Erythroblast (primary cell): ENCODE measurements at places on chromosomes 4 and X.

- no peak for DNase-seq
Measured at GRCh38 chrX:1465286-1466231, 12.8 kb upstream of the ASMTL start.

- no peak for DNase-seq
Measured at GRCh38 chr4:15130441-15130840, 128.2 kb downstream of the CPEB2 start.

DNA sequence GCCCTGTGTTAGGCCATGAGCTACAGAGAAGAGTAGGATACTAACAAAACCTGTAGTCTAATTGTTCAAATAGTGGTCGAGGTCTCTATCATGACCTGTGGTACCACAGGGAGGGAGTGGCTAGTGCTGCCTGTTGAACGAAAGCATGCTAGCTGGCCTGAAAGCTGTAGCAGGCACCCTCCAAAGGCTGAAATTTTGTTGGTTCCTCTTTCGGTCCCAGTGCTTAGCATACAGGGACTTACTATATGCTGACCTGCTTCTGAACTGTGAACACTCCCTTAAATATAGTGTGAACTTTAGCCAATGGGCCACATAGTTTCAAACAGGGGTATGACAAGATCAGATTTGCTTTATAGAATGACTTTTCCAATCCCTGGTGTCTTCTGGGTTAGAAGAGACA is 113.4 kb downstream of the PJA1 start:
- no peak for DNase-seq

DNA sequence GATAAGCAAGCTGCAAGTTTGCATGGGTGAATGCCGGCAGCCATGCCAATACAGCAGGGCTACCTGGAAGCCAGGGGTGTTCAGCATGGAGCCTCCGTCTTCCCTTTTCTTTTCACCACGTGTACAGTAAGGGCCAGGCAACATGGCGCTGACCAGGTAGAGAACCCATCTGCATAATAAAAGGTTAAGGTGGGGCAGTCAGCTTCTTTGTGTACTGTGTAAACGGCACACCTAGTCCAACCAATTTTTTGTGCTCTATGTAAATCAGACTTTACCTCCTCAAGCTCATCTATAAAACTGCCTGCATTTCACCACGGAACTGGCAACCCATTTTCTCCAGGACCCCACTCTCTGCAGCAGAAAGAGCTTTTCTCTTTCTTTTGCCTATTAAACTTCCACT is 286.8 kb upstream of the VCX3A start:
- DNase-seq: no peak

DNA sequence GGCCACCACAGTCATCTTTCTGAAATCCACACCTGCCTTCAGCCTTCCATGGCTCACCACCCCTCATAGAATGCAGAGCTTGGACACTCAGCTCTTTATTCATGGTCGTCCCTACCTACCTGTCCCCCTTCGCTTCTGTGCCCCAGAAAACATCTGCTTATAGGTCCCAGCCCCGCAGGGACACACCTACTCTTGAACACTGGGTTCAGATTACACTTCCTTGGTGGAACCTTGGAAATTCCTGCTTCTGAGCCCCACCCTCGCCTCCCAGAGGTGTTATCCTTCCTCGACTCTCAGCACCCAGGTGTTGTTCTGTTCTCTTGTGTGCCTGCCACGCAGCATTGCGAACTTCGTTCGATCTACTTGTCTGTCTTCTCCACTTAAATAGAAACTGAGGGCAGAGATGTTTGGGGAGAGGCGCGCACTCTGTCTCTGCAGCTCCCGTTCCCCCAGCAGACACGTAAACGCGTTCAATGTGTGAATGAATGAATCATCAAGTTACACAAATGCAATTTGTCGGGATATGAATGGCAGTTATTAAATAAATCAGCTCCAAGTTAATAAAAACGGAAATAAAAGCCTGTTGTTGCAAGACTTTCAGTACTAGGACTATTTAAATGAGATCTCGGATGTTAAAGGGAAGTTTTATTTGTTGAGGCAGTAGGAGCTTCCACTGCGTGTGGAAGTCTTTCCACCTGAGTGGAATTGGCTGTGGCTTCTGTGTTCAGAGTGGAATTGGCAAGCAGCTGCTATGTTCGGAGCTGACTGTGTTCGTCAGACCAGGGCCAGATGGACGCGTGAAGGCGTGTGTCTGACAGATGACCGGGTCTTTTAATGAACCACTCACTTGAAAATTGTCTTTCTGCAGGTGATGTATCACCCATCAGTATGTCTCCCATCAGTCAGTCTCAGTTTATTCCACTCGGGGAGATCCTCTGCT is 95.6 kb downstream of the STOX2 start:
- no peak for DNase-seq

GRCh38 chr4:23999714-24000469 is 110.0 kb upstream of the PPARGC1A start:
- no peak for DNase-seq

DNA sequence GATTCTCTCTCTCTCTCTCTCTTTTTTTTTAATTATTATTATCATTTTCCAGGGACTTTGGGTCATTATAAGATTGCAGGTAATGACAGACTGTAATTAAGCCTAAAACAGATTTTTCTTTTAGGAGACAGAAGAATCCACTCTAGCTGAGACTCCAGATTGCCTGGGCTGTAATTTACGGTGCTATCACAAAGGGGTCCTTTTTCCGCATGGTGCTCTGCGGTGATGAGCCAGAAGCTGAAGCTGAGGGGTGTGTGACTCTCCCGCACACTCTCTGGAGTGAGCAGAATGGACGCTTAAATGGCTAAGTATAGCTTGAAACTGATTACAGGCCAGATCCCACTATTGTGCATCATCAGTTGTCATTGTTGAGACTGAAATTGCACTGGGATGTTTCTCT is 50.0 kb downstream of the LGI2 start:
- no peak for DNase-seq

DNA sequence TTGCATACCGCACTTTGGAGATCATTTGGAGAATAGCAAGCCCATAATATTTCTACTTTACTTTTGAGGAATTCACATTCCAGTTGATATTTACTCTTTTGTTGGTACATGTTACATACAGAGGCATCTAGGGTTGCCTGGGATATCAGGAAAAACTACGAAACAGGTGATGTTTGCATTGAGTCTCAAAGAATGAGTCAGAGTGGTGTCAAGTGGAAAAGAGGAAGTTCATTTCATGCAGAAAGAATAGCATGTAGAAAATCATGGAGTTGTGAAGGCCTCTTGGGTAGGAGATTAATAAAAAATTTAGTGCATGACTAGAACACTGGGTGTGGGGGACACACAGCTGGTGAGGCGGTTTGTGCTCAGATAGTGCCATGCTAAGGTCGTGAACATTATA is 33.5 kb upstream of the ELOVL6 start:
- no peak for DNase-seq

DNA sequence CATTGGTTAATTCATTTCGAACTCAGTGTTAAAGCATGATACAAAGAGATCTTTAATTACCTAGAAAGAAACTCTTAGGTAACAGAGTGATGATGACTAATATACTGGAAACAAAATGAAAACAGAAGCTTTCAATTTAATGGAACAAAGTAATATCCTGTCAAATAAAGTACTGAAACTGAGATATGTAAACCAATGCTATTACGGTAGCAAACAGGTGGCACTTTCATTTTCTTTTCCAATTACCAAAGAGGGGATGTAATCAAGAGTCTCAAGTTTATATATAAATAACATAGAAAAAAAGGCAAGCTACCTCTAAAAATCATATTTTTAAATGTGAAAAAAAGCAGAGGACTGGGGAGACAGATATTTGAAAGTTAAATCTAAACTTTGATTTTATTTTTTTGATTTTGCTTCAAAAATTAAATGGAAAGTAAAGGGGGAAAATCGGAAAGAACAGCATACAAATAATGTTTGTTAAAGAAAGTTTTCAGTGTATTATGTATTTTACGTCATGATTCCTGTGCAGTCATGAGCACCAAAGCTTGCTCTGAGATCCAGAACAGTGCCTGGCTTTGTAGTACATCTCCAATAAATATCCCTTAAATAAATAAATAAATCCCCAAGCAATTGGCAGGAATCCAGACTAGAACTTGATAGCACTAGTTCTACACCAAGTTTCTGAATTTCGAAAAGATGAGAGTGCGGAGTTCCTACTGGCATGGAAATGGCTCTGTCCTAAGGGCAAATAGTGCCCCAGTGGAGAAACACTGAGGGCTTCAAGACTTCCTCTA is 25.0 kb upstream of the RAPGEF2 start:
- DNase-seq: peak; percentile 37

DNA sequence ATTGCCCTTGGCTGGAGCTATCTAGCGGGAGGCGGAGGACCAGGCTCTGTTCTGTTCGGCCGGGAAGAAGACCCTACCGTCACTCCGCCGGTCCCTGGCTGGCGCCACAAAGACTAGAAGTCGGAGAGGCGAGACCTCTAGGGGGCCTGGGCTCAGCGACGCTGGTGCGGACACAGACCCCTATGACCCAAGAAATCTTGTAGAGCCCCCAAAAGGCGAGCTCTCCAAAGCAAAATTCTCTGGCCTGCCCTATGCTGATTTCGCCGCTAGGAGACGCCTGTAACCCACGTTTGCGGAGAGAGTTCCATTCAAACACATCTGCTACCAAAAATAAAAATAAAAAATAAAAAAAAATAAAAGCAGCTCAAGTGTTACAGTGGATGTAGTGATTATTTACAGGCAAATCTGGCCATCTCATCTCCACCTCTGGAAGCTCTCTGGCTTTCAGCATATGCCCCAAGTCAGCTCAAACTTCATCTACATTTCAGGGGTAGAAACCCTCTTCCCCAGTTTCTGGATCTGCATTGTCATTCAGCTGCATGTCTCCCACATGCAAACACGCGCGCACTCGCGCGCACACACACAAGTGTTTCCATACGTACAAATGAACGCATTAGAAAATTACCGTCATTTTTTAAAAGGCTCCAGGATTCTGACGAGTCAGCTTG is 2.4 kb upstream of the PCDH10 start:
- peak; percentile 24 for DNase-seq

DNA sequence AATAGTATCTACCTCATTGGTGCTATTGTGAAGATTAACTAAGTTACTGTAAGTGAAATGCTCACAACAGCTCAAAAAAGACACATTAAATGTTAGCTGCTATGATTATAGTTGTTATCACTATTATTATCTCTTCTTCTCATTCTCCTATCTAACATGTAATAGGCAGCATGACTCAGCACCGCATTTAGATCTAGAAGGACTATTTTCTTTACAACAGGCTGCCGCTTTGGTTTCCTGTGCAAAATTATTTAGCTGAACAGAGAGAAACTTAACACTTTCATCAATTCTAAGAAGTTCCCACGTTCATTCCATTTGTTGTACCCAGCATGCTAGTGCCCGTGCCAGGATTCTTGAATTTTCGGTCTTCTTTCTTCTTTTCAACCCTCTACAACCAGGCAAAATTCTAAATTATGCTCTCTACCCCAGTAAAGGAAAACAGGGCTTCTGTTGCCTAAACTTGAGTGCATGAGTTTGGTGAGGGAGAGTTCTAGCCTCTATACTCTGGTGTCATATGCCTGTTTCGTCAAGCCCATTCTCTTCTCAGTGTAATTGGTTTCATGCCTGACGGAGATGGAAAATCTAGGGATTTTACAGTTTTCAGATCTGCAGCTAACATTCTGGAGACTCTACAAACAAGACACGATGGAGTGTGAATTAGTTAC is 378.9 kb downstream of the PPP1R2C start:
- no peak for DNase-seq

DNA sequence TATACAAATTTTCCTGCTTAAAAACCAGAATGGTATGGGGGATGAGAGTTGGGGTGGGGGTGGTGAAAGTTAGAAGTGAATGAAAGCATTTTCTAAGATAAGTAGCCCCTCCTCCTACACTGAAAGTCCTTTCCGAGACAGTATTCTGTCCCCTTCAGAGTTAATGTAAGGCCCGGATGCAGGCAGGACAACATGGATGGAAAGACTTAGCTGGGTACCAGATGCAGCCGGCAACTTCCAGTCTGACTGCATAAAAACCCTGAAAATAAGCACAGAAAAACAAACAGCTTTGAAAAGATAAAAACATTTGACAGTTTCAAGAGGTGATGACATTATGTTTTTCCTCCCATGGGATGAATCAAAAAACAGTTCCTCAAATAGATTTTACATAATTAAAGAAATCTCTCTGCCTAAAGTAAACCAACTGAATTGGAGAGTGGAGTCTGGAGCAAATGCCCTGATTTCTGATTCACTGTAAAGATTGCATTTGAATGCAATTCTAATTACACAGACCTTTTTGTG is 196.3 kb downstream of the GPAT3 start:
- DNase-seq: no peak

DNA sequence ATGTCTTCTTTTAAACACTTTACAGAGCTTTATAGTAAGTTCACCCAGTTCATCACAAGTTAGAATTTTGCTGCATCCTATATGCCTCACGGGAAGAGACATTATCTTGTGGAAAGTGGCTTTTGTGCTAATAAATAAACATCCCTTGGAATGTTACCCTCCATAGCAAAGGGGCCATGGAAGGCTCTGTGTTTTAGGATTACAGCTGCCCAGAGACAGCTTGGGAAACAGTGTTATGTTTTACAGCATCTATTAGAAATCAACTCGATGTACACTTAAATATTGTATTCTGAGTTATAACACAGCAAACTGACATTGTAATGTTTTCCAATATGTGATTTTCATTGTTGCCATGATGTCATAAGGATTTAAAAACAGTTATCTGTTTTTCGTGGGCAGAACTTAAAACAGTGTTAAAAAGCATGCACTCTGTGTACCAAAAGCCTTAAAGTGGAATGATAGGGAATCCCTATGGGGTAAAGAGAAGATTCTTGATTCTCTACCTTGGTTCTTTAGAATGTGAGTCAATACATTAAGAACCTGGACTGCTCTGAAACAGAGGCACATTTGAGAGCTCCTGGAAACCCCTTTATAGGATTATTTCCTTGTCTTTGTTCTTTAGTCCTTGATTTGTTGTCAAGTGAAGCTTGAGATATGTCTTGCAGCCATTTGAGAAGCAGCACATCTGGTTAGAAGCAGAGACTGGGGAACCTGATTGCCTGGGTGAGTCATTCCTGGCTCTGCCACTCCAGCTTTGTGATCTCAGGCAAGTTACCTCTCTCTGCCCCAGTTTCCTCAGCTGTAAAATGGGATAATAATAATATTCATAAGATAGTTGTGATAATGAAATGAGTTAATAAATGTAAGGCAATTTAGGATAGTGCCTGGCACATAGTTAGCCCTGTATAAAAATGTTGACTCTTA is 41.6 kb downstream of the ARHGAP10 start:
- no peak for DNase-seq

DNA sequence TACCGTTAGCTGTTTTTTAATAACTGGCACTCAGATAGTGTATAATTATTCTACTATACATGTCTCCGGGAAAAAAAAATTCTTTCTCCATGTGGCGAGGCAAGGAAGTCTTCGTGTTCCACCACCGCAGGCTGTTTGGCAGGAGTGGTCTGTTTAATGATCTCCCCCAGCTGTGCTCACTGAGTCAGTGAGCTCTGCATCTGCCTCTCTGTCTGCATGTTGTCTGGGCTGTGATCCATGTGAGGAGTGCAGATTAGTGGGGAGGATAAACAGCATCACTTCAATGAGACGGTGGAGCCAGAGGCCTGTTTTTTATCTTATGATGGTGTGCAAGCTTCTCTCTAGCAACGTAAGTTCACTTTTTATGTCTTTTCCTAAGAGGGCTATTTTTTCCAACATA is 69.8 kb downstream of the RPS3A start:
- DNase-seq: no peak

GRCh38 chr4:24497221-24497620 is 87.1 kb downstream of the DHX15 start:
- no peak for DNase-seq

GRCh38 chr4:147594107-147594506 is 23.1 kb upstream of the TMEM184C start:
- no peak for DNase-seq
